NCI-H187 treated with DMSO at 0.1 percent for 48 hours (cell line): ENCODE measurements at places on chromosomes 2 and 18.

- DNase-seq = no peak
Measured at GRCh38 chr2:17083902-17084301, 418.3 kb upstream of the CYRIA start.

GRCh38 chr2:205580212-205580987 is 101.9 kb upstream of the NRP2 start:
- DNase-seq = no peak

DNA sequence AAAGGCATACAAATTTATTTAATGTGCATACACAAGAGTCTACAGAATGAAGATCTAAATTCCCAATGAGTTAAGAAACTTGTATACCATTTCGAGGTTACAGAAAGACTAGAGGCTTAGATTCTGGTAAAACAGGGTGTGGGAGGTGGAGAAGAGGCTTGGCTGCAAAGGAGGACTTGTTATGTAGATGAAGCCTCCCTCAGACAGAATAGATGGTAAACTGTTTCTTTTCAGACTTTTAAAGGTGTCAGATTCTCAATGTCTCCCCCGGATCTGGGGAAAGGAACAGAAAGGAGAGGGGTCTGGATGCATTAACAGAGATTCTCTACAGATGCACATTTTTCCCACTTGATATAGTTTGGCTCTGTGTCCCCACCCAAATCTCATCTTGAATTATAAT is 126.0 kb downstream of the ST6GAL2 start:
- no peak for DNase-seq

DNA sequence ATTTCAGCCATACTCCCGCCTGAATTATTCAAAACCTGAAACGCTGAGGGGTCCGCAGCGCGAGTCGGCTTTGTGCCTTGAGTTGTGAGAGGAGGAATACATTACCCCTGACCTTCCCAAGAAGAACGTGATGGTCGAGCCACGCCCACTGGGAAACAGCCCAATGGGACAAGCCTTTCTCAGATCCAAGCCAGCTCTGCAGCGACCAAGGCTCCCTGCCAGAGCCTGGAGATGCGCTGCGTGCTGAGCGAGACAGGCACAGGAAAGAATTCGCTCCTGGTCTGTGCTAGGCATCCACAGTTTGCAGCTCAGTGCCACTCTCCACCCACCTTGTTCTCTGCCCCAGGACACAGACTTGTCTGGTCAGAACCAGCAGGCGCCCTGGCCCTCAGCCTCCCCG is 74.1 kb upstream of the GLI2 start:
- no peak for DNase-seq
